ENCODE measurements at places on chromosomes 7 and 10.

- DNase-seq = no peak
These were observed 18.1 kb upstream of the LIPK start for GRCh38 chr10:88687853-88688467.

DNA sequence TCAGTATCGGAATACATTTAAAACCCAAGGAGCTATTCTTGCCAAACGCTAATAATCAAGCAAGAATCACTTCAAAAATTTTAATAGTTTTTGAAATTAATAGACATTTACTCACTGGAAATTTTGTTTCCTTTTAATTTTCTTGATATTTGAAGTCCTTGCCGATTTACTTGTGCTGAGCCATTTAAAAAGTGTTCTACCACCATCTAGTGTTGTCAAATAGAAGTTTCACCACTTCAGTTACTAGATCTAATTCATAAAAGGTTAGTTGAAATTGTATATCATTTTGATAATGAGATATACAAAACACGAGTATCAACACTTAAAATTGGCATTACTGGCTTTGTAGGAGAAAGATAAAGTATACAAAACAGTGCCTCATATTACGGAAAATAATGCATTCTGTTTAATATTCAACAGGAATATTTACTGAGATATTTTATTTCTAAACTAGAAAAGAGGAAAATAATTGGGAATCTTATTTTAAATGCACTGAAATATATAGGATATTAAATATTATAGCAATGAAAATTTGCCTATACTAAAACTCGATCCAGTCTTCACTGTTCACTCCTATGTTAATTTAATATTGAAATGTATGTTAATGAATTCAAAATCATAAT is 664.8 kb upstream of the SEMA3D start:
- peak; percentile 25 for DNase-seq

DNA sequence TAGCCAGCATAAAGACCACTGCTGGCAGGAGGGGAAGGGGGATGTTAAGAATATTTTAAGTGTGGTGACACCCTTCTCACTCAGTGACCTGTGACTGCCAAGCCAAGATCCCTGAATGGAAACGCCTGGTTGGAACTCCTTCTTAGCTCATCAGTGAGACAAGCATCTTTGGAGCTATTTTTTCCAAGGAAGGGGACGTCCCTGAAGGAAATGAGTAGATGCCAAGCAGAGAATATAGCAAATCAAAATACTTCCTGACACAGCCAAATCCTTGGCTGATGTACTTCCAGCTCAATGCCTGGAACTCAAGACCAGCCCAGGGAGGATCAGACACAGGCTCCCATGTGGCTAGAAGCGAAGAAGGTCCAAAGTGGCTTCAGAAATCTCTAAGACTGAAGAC is 82.2 kb downstream of the SORBS1 start:
- no peak for DNase-seq

DNA sequence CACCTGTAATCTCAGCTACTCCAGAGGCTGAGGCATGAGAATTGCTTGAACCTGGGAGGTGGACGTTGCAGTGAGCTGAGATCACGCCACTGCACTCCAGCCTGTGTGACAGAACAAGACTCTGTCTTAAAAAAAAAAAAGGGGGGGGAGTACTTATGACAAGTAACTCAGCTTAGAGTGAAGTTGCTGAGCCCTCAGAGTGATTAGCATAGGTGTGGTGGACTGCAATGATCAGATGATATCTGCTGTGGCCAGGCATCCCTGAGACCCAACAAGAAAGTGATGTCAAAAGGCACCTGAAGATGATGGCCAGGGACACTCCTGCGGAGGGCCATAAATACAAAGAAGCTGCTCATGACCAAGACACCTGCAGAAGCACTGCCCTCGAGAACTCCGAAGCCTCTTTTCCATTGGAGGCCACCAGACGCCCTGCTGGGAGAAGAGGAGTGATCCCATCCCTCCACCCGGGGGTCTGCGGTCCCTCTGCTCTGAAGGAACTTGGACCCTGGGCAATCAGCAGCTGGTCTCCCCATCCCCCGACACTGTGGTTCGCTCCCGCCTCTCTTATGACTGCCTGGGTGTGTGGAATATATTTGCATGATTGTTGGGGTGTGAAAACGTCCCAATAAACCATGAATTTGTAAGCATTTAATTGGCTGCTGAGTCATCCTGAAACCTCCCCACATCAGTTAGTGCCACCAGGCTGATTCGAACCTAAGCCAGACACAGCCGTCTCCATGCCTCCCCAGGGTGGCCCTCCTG is 46.0 kb downstream of the RASGEF1A start:
- DNase-seq = no peak

GRCh38 chr7:2175514-2175913 is 57.2 kb downstream of the MAD1L1 start:
- peak; percentile 94 for DNase-seq

DNA sequence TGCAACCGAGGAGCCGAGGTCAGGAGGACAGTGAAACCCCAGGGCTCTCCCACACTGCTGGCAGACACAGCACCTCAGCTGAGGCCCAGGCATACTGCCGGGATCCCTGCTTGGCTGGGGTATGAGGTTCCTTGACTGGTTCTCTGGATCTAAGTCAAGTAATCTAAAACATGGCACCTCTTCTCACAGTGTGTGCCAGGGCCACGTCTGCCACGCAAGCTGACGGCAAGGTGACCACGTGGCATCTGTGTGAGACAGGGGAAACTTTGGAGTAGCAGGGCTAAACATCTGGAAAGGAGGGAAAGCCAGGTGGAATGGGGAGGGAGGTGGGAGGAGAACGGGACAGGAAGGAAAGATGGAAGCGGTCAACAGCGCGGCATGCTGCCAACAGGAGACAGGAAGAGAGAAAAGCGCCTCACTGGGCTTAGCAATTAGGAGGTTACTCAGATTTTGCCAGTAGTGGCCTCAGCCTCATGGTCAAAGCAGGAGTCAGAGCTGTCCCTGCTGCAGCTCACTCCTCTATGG is 103.7 kb downstream of the CXCL12 start:
- DNase-seq = no peak

DNA sequence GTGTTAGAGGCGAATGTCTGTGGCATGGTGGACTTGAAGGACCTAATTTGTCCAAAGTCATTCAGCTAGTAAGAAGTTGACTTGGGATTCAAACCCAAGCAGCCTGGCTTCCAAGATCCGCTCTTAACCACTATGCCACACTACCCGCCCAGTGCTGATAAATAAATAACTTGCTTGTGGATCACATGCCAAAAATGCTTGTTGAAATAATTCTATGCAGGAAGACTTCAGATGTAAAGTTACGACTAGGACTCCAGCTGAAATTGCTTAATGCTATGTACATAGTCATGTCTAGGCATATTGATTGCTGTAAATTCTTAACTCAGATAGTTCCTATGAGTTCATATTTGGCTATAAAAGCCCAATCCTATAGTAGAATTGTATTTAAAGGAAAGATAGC is 76.0 kb downstream of the PLXDC2 start:
- no peak for DNase-seq

DNA sequence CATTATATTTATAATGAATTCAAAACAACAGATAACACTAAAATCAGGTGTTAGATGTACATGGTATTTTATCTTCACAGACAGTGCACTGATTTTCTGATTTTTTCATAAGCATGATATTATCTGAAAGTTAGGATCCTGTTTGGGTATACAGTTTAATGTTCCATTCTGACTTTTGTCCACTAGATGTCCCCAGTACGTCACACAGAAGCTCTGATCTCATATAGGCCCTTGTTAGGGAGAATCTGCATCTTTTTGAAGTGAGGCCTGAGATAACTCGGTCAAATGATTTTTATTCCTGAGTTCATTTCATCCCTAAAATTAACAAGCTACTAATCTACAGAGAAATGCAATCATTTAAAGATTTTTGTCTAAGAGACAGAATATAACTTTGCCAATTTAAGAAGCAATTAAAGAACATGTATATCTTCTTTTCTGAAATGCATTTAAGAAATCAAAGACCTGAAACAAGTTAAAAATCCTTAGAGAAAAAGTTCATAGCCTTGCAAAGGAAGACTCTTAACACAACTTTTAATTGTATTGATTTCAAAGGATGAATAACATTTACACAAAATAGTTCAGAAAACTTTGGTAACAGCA is 72.0 kb upstream of the TES start:
- peak; percentile 53 for DNase-seq

DNA sequence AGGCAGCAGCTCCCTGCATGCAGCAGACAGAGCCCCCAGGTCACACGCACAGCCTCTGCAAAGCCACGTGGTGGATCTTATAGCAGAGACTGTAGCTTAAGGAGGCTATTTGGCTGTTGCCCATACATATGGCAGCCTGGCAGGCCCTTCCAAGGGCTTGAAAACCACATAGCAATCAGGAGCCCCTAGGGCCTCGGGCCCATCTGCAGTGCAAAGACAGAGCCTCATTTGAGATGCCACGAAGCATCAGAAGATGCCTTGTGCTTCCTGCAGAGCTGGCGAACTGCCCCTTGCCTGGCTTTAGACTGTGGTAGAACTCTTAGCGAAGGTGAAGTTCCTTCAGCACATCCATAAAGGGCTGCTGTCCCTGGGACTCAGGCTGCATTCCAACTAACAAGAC is 309.9 kb downstream of the GRID1 start:
- DNase-seq = no peak

DNA sequence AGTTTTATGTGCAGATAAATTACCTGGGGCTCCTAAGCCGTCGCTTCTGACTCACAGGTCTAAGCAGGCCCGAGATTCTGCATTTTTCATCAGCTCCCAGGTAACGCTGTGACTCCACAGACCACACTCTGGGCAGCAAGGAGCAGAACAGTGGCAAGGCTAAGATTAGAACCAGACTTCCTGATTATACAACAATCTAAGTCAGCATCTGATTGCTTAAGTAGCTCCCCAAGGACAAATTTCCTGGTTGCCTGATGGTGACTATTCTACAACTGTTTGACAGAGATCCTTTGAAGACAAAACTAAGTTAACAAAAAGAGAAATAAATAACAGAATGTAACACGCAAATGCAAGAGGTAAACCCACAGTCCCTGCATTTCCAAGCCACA is 69.0 kb downstream of the CREB3L2 start:
- DNase-seq = peak; percentile 89

DNA sequence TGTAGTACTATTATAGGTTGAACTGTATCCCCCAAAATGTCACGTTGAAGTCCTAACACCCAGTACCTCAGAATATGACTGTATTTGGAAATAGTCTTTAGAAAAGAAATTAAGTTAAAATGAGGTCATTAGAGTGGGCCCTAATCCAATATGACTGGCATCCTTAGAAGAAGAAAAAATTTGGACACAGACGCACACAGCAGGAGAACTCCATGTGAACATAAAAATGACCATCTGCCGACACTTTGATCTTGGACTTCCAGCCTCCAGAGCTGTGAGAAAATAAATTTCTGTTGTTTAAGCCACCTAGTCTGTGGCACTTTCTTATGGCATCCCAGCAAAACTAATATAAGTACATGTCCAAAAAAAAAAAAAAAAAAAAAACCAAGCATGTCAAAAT is 225.8 kb downstream of the PARD3 start:
- DNase-seq = no peak

- no peak for DNase-seq
These were observed 47.5 kb downstream of the ANKMY2 start for GRCh38 chr7:16598015-16598414.

- no peak for DNase-seq
These were observed 109.1 kb upstream of the TNS3 start for GRCh38 chr7:47690902-47691558.

GRCh38 chr7:19009241-19009935 is 108.0 kb downstream of the TWIST1 start:
- peak; percentile 52 for DNase-seq

DNA sequence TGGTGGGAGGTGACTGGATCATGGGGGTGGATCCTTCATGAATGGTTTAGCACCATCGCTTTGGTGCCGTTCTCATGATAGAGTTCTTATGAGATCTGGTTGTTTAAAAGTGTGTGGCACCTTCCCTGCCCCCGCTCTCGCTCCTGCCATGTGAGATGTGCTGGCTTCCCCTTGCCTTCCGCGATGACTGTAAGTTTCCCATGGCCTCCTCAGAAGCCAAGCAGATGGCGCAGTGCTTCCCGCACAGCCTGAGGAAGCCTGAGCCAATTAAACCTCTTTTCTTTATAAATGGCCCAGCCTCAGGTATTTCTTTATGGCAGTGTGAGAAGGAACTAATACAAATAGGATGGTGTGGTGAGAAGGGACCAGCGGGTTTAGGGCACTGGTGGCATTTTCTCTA is 243.3 kb upstream of the CELF2 start:
- no peak for DNase-seq

- no peak for DNase-seq
These were observed 163.1 kb downstream of the ZNF438 start for GRCh38 chr10:30868611-30869010.

GRCh38 chr10:132037676-132037975 is 28.1 kb upstream of the JAKMIP3 start:
- DNase-seq = no peak

DNA sequence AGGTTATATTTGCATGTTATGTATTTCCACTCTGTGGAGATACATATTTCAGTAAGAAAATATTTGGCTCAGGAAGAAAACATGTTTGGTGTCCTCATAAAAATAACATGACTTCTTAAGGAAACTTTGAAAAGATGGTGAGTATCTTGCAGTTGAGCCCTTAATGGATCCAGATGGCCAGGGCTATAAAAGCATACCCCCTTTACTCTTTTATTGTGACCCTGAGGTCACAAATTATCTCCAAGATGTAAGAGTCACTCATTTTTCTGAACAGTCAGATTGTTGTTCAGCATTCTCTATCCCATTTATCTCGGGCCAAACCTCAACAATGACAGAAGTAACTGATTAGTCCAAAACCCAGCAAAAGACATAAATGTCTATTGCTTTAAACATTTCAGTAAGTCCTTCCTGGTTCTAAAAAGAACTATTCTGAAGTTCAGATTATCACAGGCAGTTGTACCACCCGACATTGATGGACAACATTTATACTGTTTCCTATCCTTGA is 539.4 kb downstream of the PARD3 start:
- DNase-seq = no peak

- DNase-seq = no peak
These were observed 260.5 kb upstream of the MKLN1 start for GRCh38 chr7:131067220-131067619.

GRCh38 chr7:82839555-82839954 is 323.1 kb downstream of the PCLO start:
- no peak for DNase-seq

- DNase-seq = no peak
These were observed 94.3 kb downstream of the PTEN start for GRCh38 chr10:87957702-87958101.

GRCh38 chr10:35027567-35027966 is 62.6 kb downstream of the CUL2 start:
- DNase-seq = peak; percentile 13

GRCh38 chr10:13168781-13169180 is 7.4 kb downstream of the MCM10 start:
- no peak for DNase-seq

DNA sequence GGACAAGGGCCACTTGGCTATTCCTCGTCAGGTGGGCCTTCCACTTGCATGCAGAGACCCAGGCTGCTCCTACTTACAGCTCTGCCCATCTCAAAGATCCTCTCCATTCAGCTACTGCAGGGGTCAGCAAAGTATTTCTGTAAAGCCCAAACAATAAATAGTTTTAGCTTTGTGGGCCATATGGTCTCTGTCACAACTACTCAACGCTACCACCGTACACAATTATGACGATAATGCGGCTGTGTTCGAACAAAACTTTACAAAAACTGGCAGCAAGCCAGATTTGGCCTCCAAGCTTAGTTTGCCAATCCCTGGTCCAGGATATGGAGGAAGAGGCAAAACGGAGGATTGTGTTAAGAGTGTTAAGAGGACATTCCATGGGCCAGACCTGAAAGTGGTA is 12.8 kb downstream of the RAB11FIP2 start:
- DNase-seq = no peak

- no peak for DNase-seq
These were observed 23.5 kb upstream of the SAMD9L start for GRCh38 chr7:93171606-93172226.

GRCh38 chr7:108045669-108046068 is 42.7 kb upstream of the LAMB1 start:
- peak; percentile 31 for DNase-seq

Measured in stromal cell of bone marrow (primary cell).